Inflammatory macrophage treated with lipopolysaccharide for 1 hour (primary cell): ENCODE measurements at places on chromosomes 6 and 20.

DNA sequence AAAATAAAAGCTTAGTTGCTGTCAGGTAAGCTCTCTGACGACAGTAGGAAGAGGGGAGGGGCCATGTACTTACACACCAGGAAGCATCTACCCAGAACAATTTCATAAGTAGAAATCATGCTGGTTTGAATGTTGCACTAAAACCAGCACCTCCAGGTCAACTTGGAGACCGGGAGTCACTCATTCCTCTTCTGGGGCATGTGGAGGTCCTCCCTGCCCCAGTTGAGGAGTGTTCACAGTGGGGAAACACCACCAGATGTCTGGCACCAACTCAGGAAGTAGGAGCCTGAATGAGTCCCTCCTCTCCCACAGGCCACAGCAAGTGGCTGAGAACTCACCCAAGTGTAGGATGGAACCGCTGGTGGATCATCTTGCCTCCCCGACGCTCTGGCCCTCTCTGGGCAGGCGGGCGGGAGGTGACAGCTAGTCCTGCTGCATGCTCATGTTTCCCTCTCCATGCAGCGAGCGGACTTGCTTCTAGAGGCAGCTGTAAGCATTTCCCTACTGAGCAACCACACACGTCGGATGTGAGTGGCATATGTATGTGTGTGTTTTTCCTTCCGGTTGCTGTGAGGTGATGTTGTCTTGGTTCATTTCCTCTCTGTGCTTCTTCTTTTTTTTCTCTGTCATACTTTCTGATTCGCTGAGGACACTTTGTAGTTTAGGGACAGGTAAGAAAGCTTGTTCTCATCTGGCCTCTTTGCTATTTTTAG, 149.5 kb upstream of the NEDD9 start:
- DNase-seq, result peak; percentile 75

DNA sequence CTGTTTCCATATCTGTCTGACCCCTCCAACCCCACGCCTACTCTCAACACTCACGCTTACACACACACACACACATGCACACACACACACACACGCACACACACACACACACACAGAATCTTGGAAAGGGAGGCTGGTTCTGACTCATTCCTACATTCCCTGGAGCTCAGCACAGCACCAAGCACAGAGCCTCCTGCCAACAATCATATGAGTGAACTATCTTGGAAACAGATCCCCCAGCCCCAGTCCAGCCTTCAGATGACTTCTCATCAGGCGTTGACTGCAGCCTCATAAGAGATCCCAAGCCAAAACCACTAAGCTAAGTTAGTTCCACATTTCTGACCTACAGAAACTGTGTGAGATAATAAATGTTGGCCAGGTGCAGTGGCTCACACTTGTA, 14.1 kb upstream of the HCK start:
- peak; percentile 40 for DNase-seq

- no peak for DNase-seq
Observed at GRCh38 chr6:1170794-1171193, 141.1 kb upstream of the FOXQ1 start.

GRCh38 chr6:64254558-64254957, 619.0 kb downstream of the PHF3 start:
- DNase-seq, result no peak

GRCh38 chr20:22572491-22572890, 11.9 kb downstream of the FOXA2 start:
- DNase-seq, result no peak

- peak; percentile 53 for DNase-seq
Observed at GRCh38 chr20:50513169-50514034, 3.2 kb downstream of the PTPN1 start.

DNA sequence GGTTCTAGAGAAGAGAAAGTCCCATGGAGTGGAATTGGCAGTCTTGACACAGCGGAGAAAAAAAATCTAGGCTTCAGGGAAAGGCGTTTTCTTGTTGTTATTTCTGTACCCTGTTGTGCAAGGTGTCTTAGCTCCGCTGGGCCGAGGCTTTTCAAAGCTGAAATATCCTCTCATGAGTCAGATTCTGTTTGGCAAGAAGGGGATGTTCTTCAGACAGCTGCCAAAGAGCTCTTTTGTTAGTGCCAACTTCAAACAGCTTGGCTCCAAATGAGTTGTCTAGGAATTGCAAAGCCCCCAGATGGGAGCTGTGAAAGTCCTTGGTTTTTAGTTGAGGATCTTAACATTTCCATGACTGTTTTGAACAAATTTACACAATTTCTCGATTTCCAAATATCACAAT, 45.6 kb downstream of the LRRN4 start:
- peak; percentile 95 for DNase-seq

DNA sequence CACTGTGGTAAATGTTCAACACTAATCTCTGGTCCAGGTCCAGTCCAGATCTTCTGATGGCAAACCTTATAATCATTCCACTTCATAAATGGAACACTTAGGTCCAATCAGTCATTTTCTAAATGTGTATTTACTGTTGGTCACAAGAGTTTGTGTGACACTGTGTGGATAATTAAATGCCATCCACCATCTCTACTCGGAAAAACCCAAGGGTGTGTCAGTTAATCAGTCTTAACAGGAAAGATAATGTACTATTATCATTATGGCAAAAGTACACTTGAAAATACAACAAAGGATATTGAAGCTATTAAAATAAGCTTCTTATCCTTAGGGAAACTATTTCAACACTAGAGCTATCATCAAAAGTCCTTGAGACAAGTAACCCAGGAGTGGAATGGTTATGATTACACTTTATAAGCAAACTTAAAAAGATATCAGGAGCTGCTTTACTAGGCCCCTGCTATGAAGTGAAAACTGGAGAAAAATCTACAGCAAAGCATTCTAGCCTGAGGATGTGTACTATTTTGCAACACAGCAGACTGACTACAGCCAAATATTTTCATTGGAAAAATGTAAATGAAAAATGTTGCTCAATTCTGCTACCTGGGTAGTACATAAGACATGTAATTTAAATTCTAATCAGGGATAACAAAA, 227.9 kb downstream of the LAMA2 start:
- DNase-seq, result no peak

DNA sequence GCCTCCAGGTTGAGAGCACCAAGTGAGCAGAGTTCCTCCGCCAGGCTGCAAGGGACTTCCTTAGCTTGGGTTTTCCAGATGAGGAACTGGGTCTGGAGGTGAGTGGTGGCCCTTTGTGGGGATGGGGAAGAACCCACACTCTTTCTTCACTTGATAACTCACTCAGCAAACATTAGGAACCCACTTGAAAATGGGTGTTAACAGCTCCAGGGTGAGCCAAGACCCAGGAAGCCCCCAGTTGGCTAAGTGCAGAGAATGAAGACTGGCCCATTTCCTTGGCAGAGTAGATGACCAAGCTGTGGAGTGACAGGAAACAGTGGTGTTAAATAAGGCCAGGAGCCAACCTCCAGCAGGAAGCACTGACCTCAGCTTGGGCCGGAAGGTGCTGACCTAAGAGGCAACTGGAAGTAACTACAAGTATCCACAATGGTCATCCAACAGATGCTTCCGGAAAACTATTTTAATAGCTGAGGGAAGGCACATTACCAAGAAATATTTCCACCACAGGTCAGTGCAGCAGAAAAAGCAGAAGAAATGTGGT, 22.7 kb downstream of the MRPL14 start:
- peak; percentile 95 for DNase-seq

GRCh38 chr6:39432330-39433025, 110.0 kb upstream of the KCNK16 start:
- DNase-seq, result no peak

DNA sequence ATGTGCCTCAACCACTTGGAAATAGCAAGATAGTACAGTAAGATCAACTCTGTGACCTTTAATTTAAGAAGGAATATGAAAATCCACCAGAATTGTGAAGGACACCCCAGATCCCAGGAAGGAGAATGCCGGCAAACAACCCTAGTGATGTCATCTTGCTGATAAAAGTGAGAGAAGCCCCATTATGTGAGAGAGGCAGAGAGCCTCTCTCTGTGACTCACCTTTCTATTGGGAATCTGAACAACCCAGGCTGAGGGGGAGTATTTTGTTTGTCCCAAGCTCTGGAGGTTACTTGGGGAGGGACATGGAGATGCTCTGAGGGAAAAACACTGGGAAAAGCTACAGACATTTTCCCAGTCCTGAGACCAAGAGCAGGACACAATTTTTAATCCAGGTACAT, 188.3 kb upstream of the FERMT1 start:
- no peak for DNase-seq

- no peak for DNase-seq
Observed at GRCh38 chr6:153101461-153101860, 29.6 kb downstream of the RGS17 start.

GRCh38 chr20:11551479-11551878, 366.2 kb upstream of the BTBD3 start:
- no peak for DNase-seq
